Right ventricle myocardium inferior (tissue), 1 donor: ENCODE measurements at places on chromosomes 4 and X. TPM values are rescaled to one million over a fixed set of nuclear protein-coding genes. Genes with fewer than 3 reads are reported as not detected.
A peak's percentile ranks its signal among the peaks of the same experiment; 100 is the strongest.

DNA sequence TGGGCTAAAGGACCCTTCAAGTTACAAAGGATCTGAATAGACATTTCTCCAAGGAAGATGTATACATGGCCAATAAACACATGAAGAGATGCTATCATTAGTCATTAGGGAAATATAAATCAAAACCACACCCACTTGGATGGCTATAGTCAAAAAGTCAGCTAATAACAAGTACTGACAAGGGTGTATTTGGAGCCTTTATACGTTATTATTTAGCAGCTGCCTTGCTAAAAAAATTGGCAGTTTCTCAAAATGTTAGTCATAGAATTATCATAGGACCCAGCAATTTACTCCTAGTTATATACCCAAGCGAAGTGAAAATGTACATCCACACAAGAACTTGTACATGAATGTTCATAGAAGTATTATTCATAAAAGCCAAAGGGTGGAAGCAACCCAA lies 112.7 kb upstream of the DUSP21 start:
- no peak for DNase-seq

- DNase-seq: no peak
Measured at GRCh38 chr4:37562592-37562991, 123.6 kb downstream of the RELL1 start.

GRCh38 chr4:18695733-18696527 lies 674.4 kb upstream of the LCORL start:
- no peak for DNase-seq

DNA sequence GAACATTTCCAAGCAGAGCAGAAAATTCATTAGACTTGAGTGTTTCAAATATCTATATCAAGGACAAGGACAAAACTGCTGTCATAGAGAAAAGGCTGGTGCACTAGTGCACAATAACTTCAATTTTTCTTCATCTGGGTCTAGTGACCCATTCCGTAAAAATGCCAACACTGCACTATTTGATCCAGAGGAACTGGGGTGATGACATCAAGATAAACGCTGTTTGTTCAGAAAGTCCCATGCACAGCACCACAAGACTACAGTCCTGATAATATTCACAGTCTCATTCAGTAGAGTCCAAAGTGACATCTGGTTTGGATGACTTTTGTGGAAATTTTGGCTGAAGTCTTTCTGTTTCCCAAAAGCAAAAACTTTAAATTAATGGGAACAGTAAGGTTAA lies 303.5 kb upstream of the GALNT7 start:
- DNase-seq: no peak

The ARHGEF6 gene
- 40.2 TPM for total RNA-seq

DNA sequence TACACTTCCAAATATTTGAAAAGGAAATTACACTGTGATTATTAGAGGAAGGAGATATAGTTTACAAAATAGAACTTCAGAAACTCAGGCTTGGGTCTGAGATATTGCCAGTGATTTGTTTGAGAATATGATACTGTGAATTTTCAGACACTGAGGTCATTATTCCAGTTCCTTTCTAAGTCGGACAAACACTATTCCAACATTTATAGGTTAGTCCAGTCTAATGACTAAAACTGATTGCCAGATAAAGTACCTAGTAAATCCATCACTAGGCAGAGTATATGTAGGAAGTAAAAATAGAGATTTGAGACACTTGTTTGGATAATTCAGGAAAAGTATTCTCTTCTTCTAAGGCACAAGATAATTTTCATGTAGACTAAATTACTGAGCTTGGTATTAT lies 13.2 kb downstream of the MTTP start:
- no peak for DNase-seq

The PDZD4 gene
- total RNA-seq: 2.8 TPM

GRCh38 chr4:77629885-77630284 lies 24.3 kb downstream of the CXCL13 start:
- DNase-seq: no peak

The CLDN22 gene
- total RNA-seq: not detected

GRCh38 chr4:83316459-83317165 lies 18.0 kb downstream of the HPSE start:
- DNase-seq: peak; percentile 75

GRCh38 chr4:164012396-164013027 lies 518.0 kb downstream of the TMA16 start:
- no peak for DNase-seq

The NEIL3 gene
- total RNA-seq: 0.16 TPM

GRCh38 chr4:151431728-151432127 lies 22.8 kb downstream of the FHIP1A start:
- no peak for DNase-seq

- no peak for DNase-seq
Measured at GRCh38 chr4:61203436-61203790, 3.3 kb downstream of the ADGRL3 start.

DNA sequence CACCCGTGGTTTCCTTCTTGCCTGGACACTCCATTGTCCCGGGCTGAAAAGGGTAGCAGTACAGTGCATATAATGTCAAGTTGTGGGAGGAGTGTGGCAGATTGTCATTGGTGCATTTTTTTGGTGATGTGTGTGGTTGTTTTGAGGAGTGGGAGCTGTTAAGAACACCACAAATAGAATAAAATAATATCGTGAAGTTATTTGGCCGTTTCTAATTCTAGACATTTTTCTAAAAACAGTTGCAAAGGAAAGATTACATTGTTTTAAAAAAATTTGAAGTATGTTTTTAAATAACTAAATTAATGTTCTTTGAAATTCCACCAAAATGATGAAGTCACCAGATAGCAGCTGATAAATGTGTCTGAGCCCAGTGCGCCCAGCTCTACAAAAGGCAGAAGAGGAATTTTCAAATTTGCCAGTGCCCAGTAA lies 1.3 kb downstream of the PKD2 start:
- no peak for DNase-seq

The IQCM gene
- total RNA-seq: not detected

DNA sequence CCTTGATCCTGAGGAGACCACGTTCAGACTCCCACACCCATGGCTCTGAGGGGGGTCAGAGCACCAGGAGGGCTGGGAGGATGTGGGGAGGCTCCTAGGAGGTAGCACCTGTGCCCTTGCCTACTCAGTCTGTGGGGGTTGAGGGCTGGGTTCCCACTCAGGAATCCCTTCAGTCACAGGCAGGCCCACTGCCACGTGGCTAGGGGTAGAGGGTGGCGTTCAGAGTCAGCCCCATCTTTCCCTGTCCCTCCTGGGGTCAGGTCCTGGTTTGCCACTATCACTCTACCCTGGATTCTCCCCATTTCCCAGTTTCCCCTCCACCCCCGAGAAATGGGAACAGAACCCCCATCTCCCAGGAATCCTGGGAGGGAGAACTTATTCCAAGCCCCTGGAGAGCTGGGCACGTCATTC lies 111.3 kb downstream of the PSAPL1 start:
- DNase-seq: peak; percentile 56

DNA sequence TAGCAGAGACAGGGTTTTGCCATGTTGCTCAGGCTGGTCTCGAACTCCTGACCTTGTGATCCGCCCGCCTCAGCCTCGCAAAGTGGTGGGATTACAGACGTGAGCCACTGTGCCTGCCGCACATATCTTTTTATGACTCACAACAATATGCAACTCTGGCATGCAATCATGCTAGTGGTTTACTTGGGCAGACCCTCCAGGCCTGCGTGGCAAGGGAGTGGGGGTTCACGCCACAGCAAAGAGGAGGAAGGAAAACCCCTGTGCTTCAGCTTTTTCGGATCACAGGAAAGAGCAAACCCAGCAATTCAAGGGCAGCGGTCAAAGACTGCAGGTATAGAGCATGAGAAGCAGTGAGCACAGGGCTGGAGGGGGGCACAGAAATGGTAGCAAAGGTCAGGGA lies 48.3 kb upstream of the CD99 start:
- DNase-seq: no peak

DNA sequence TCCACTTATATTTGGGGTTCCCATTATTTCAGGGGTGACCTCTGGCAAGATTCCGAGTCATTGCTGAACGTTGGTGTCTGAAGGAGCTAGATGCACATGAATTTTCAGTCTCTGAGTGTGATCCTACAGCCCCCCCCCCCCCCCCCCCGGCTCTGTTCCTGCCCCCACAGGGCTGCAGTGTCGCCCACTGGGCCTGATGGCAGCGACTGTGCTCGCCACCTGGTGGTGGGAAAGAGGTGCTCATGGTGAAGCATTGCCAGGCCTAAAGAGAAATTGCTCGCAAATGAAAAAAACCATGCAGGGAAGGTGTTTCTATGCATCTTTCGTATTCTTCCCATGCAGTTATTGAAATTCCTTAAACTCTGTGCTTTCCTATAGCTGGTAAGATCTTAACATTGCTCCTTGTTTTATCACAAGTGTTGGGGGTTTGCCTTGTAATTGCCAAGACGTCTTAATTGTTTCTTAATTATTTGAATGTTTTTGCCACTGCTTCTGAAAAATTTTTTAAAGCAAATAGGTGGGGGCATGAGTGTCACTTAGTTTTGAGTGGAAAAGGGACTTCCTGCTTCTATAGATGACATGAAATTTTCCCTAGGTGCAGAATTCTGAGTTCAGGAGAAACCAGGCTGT lies 63.2 kb downstream of the CLDN22 start:
- DNase-seq: no peak

DNA sequence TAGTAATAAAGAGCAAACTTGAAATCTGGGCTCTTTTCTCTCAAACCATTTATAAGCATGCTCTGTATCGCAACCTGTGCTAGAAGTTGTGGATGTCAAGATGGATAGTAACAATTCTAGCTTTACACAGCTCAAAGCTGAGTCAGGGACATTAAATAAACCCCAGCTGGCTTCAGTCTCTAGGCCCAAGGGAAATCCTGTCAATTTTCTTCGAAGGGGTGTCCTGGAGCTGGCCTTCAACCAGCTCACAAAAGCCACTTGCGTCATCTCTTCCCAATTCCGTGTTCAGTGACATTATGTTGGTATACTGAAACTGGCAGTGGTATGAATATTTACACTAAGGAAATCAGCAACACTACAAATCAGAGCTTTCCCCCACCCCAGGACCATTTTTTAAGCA lies 89.8 kb upstream of the PRKG2 start:
- no peak for DNase-seq

- no peak for DNase-seq
Measured at GRCh38 chr4:2996415-2996814, 33.0 kb downstream of the GRK4 start.

GRCh38 chrX:153922932-153923857 lies 2.9 kb downstream of the ARHGAP4 start:
- DNase-seq: peak; percentile 89

GRCh38 chr4:3872834-3873313 lies 106.7 kb downstream of the ADRA2C start:
- no peak for DNase-seq

GRCh38 chr4:163556177-163556576 lies 61.7 kb downstream of the TMA16 start:
- DNase-seq: no peak

- DNase-seq: no peak
Measured at GRCh38 chr4:153912301-153912700, 123.4 kb upstream of the SFRP2 start.

The HSFX4 gene
- not detected for total RNA-seq

The ANOS1 gene
- 4.9 TPM for total RNA-seq

- no peak for DNase-seq
Measured at GRCh38 chrX:78307665-78308064, 19.7 kb downstream of the CYSLTR1 start.

The IL15 gene
- total RNA-seq: 1.6 TPM

GRCh38 chrX:109733613-109734083 lies 591 bp upstream of the ACSL4 start:
- DNase-seq: no peak

DNA sequence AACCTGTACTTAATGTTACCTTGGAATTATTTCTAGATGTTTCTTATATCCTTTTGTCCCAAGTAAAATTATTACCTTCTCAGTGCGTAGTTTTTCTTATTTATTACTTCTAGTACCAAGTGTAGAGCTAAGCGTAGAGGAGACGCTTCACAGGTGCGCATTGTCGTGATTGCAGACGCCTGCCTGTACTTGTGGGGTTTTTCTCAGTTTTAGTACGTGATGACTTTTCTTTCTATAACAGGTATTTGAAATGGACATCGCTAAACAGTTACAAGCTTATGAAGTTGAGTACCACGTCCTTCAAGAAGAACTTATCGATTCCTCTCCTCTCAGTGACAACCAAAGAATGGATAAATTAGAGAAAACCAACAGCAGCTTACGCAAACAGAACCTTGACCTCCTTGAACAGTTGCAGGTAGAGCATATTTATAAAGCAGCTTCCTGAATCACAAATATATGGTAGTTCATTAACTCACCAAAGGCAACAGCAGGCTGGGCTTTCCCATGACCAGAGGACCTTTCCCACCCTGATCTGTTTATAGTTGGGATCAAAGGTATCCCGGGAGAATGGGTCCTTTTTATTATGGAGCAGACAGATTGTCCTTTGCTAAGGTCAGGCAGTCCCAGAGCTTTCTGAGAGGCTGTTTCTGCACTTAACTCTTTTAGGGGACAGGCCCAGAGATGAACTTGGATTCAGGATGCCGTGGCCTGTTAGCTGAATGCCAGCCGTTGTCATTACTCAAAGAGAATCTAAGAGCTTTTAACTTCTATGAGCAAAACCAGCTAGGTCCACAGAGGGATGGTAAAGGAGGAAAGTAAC lies 172.9 kb downstream of the PTTG2 start:
- no peak for DNase-seq

The C1QTNF7 gene
- 1.7 TPM for total RNA-seq

- no peak for DNase-seq
Measured at GRCh38 chr4:62455871-62456270, 1255.7 kb downstream of the ADGRL3 start.

The SPCS3 gene
- total RNA-seq: 87.9 TPM

DNA sequence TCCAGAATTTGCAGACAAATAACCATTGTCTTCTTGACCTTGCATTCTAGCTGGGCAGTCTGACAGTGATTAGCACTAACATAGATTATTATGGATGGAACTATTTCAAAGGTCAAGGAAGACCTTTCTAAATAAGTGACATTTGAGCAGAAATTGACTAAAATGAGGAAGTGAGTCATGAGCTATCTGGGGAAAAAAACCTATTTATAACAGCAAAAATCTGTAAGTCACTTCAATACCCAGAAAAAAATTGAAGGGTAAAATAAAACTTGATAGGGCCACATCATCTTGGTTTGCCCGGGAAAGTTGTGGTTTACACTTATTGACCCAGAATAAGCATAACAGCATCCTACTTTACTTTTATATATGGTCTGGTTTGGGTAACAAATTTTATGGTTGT lies 414.6 kb upstream of the HS3ST1 start:
- no peak for DNase-seq

DNA sequence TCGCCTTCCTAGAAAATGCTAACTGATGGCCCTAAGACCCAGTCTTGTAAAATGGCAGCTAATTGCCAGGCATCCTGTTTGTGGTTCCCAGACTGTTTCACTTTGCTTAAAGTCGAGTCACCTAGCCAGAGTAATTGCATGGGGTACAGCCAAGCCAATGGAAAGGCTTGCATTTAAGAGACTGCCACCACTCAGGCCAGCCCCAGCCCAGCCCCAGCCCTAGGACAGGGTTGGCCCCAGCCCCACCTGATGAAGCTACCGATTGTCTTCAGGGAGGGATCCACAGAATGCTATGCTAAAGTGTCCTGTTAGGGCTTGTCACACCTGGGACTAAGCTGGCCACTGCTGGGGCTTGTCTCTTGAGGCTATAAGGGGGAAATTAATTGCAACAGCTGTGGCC lies 194.6 kb upstream of the KLF3 start:
- DNase-seq: no peak

The GPAT3 gene
- 33.8 TPM for total RNA-seq

The IRS4 gene
- not detected for total RNA-seq

- DNase-seq: no peak
Measured at GRCh38 chrX:153302796-153303195, 18.8 kb downstream of the PNMA6F start.
